ENCODE measurements at places on chromosomes 1 and 21. TPM values are rescaled to one million over a fixed set of nuclear protein-coding genes. Genes with fewer than 3 reads are reported as not detected.

DNA sequence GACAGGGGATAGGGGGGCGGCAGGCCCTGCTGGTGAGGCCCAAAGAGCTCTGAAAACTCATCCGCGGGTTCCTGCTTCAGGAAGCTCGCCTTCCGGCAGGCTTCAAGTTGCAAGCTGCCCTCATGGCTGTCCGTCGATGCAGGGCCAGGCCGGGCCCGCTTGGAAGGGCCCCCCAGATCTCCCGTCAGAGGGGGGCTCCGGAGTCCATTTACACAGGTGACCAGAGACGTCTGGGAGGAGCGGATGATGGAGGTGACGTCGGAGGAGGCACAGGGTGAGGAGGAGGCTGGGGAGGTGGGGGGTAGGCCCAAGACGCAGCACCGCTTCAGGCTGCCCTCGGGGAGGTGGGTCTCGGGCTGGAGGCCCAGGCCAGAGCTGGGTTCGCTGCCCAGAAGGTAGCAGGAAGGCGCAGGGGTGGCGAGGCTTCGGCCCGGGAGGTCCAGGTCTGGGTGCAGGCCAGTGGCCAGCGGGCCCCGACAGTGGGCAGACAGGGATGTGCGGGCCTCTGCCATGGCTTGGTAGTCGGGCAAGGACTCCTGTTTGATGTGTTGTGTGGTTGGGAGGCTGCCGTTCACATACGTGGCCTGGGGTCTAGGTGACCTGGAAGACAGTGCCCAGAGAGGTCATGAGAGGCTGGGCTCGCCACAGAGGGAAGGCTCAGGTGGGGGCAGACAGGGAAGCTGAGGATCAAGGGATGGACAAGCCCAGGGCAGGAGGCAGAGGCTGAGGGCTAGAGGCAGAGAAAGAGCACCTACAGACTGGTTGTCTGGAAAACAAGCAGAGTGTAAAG, 135.4 kb downstream of the DMRTB1 start:
- no peak overlapping the region for H3K4me3 ChIP-seq
- H3K27ac ChIP-seq, result no peak overlapping the region
- H3K27me3 ChIP-seq, result no peaks in the 10 kb centered on the region
- no peaks in the 10 kb centered on the region for H3K4me1 ChIP-seq

- no peaks in the 10 kb centered on the region for H3K36me3 ChIP-seq
- no peaks in the 10 kb centered on the region for H3K4me1 ChIP-seq
- H3K4me3 ChIP-seq, result no peak overlapping the region
- no peak for DNase-seq
- no peak overlapping the region for H3K27ac ChIP-seq
Measured at GRCh38 chr1:86861424-86861823, 52.5 kb downstream of the SELENOF start.

DNA sequence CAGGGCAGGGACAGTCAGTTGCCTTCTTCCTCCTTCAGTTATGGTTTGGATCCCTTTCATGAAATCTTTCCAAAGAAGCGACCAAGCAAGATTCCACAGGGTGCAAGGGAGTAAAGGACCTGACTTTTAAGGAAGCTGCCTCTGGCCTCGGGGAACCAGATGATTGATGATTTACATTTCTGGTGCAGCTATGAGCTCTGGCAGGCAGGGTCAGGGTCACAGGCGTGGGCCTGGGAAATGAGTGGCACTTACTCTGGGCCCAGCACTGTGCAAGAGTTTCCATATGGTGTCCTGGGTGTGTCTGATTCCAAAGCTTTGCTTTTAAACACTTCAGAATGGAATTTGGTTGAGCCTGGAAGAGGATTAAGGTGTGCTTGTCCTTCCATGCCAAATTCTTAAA, 7.2 kb upstream of the CRABP2 start:
- H3K27me3 ChIP-seq, result no peaks in the 10 kb centered on the region
- H3K27ac ChIP-seq, result no peak overlapping the region
- no peak for DNase-seq
- H3K4me3 ChIP-seq, result no peak overlapping the region

- H3K27ac ChIP-seq, result no peak overlapping the region
- DNase-seq, result no peak
- no peak overlapping the region for H3K4me3 ChIP-seq
- no peaks in the 10 kb centered on the region for H3K4me1 ChIP-seq
Measured at GRCh38 chr21:35005077-35005476, 44.0 kb downstream of the RUNX1 start.

GRCh38 chr1:160708118-160708517, 3.5 kb downstream of the CD48 start:
- no peak for DNase-seq
- no peaks in the 10 kb centered on the region for H3K27me3 ChIP-seq
- H3K36me3 ChIP-seq, result no peaks in the 10 kb centered on the region
- no peak overlapping the region for H3K4me3 ChIP-seq

GRCh38 chr1:234607109-234608024, 2.6 kb downstream of the IRF2BP2 start:
- H3K4me1 ChIP-seq, result peaks cover 41% of the 10 kb centered on the region
- peak; percentile 44 for DNase-seq
- H3K27me3 ChIP-seq, result no peaks in the 10 kb centered on the region
- peak overlapping the region; percentile 98 for H3K27ac ChIP-seq
- peak overlapping the region; percentile 89 for H3K4me3 ChIP-seq
- peaks cover 3% of the 10 kb centered on the region for H3K36me3 ChIP-seq

DNA sequence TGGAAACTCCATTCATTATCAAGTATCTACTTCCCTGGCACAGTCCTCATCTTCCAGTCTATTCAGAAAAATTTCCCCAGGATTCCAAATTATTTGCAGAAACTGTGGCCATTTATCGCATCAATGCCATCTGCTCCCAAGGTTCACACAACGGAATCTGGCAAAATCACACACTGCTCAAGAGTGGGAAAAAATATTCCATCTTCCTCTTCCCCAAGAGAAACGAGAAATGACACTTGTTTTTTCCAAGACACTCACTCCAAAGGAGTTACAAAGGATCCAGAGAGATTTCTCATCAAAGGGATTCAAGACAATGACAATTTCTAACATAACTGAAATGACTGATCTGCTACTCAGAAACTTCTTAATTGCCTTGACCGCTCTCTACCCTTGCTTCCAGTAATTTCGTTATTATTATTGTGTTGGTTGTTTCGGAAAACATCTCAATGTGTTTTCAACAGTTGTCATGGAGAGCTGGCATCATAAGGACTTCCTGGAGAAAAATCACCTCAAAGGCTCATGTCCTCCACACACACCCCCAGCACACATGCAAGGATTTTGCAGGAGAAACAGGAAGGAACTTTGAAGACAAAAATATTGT, 128.0 kb downstream of the PSMG1 start:
- peak overlapping the region; percentile 2 for H3K27ac ChIP-seq
- H3K27me3 ChIP-seq, result no peaks in the 10 kb centered on the region
- no peak for DNase-seq
- H3K36me3 ChIP-seq, result no peaks in the 10 kb centered on the region
- H3K4me1 ChIP-seq, result no peaks in the 10 kb centered on the region

- H3K36me3 ChIP-seq, result no peaks in the 10 kb centered on the region
- H3K4me3 ChIP-seq, result no peak overlapping the region
- no peak for DNase-seq
- peaks cover 5% of the 10 kb centered on the region for H3K27me3 ChIP-seq
Measured at GRCh38 chr1:205751036-205751651, 1.2 kb upstream of the NUCKS1 start.

DNA sequence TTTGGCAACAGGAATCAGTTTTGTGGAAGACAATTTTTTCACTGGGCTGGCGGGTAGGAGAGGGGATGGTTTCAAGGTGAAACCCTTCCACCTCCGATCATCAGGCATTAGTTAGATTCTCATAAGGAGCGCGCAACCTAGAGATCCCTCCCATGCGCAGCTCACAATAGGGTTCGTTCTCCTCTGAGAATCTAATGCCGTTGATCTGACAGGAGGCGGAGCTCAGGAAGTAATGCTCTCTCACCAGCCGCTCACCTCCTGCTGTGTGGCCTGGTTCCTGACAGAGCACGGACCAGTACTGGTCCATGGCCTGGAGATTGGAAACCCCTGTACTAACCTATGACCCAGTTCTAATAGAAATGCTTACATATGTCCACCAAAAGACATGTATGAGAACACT, 96.6 kb upstream of the KIAA1614 start:
- H3K4me1 ChIP-seq, result no peaks in the 10 kb centered on the region
- H3K4me3 ChIP-seq, result no peak overlapping the region
- H3K36me3 ChIP-seq, result peaks cover 9% of the 10 kb centered on the region
- no peak overlapping the region for H3K27ac ChIP-seq
- H3K27me3 ChIP-seq, result no peaks in the 10 kb centered on the region

DNA sequence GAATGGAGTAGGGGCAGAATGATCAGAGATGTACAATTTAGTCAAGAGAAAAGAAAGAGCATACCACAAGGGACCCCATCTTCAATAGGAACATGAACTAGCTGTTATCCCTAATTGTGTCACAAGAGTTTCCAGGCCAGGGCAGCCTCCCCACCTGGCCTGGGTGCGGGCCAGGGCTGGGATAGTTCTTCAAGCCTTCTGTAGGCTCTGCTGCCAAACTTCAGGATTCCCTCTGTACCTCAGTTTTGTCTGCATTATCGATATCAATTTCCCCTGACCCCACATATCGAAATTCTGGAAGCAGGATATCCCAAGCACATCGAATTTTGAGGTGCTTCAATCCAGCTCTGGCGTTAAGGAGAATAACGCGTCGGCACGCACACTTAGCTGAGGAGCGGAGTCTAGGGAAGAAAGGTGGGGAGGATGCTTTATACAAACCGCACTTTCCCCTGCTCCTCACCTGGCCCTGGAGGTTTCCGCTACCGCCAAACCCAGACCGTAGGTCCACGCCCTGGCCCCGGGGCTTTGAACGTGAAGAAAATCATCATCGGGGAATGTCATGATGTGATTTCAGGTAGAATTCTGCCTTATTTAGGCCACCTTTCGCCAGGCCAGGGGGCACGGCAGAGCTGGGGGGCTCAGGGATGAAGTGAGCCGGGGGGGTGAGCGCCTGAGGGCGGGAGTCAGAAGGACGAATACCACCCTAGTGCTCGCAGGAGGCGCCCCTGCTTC, 7.4 kb downstream of the HLX start:
- H3K27ac ChIP-seq, result peak overlapping the region; percentile 27
- H3K36me3 ChIP-seq, result no peaks in the 10 kb centered on the region
- no peak for DNase-seq
- H3K27me3 ChIP-seq, result peaks cover 94% of the 10 kb centered on the region
- no peaks in the 10 kb centered on the region for H3K4me1 ChIP-seq
- no peak overlapping the region for H3K4me3 ChIP-seq

The SERPINC1 gene
- total RNA-seq, result not detected

The SAMSN1 gene
- 7.1 TPM for total RNA-seq

The OR2L8 gene
- total RNA-seq, result not detected

The ADGRB2 gene
- not detected for total RNA-seq

The TCEA3 gene
- 761 TPM for total RNA-seq

The LRIF1 gene
- total RNA-seq, result 5.6 TPM

The CNST gene
- total RNA-seq, result 51.3 TPM

The CELA3B gene
- total RNA-seq, result not detected

The NUAK2 gene
- total RNA-seq, result 46.8 TPM

The ALG14 gene
- 2.2 TPM for total RNA-seq

The ZBTB8A gene
- 21.1 TPM for total RNA-seq

All from transverse colon (tissue), 4 donors.